ENCODE measurements at places on chromosomes 4 and X. TPM values are rescaled to one million over a fixed set of nuclear protein-coding genes. Genes with fewer than 3 reads are reported as not detected.

SUV39H1 gene
- 6.5 TPM for total RNA-seq

OTUD4 gene
- 34.0 TPM for total RNA-seq

H2BW2 gene
- not detected for total RNA-seq

TGIF2LX gene
- not detected for total RNA-seq

FDCSP gene
- not detected for total RNA-seq

RHOXF2B gene
- total RNA-seq: not detected

DUSP9 gene
- 1.9 TPM for total RNA-seq

GAB1 gene
- total RNA-seq: 35.2 TPM

REELD1 gene
- total RNA-seq: not detected

FRAS1 gene
- total RNA-seq: 3.1 TPM

CPLX1 gene
- 0.44 TPM for total RNA-seq

Measured in esophagus squamous epithelium (tissue), 5 donors.